Psoas muscle (tissue), 8 donors: ENCODE measurements at places on chromosomes 5 and 9. TPM values are rescaled to one million over a fixed set of nuclear protein-coding genes. Genes with fewer than 3 reads are reported as not detected.

DNA sequence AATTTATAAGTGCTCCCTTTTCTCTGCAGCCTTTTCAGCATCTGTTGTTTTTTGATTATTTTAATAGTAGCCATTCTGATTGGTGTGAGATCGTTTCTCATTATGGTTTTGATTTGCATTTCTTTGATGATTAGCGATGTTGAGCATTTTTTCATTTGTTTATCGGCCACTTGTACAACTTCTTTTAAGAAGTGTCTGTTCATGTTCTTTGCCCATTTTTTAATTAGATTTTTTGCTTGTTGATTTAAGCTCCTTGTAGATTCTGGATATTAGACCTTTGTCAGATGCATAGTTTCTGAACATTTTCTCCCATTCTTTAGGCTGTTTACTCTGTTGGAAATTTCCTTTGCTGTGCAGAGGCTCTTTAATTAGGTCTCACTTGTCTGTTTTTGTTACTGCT, 46.3 kb downstream of the FYB1 start:
- no peaks in the 10 kb centered on the region for H3K27me3 ChIP-seq
- no peaks in the 10 kb centered on the region for H3K4me1 ChIP-seq
- no peaks in the 10 kb centered on the region for H3K36me3 ChIP-seq
- no peak overlapping the region for H3K27ac ChIP-seq
- no peak for DNase-seq

DNA sequence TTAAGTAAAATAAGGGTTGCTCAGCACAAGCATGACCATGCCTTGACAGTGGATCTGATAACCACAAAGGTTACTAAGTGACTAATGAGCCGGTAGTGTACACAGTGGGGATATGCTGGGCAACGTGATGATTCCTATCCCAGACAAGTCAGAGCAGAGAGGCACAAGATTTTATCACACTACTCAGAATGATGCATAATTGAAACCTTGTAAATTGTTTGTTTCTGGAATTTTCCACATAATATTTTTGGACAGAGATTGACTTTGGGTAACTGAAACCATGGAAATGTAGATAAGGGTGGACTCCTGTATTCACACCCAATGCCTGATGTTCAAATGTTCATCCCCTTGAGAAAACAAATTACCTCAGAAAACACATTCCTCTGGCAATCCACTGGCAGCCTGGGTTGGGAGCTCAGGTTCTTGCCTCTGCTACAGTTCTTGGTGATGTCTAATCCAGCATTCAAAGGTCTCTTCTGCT, 16.2 kb upstream of the ERAP1 start:
- H3K27me3 ChIP-seq: no peaks in the 10 kb centered on the region
- no peak for DNase-seq
- no peak overlapping the region for H3K4me3 ChIP-seq
- H3K27ac ChIP-seq: no peak overlapping the region
- no peaks in the 10 kb centered on the region for H3K4me1 ChIP-seq
- H3K36me3 ChIP-seq: no peaks in the 10 kb centered on the region

DNA sequence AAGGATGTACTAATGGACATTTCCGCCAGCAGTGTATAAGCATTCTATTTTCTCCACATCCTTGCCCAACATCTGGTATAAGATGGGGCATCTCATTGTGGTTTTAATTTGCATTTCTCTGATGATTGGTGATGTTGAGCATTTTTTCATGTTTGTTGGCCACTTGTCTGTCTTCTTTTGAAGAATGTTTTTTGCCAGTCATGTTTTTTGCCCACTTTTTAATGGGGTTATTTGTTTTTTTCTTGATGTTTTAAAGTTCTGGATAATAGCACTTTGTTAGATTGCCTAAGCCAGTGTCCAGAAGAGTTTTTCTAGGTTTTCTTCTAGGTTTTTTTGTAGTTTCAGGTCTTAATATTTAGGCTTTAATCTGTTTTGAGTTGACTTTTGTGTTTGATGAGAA, 31.7 kb downstream of the RAD23B start:
- peaks cover 56% of the 10 kb centered on the region for H3K4me1 ChIP-seq
- no peak for DNase-seq
- H3K36me3 ChIP-seq: peaks cover 4% of the 10 kb centered on the region

GRCh38 chr5:164893071-164893470, 1387.7 kb downstream of the MAT2B start:
- no peak for DNase-seq
- no peaks in the 10 kb centered on the region for H3K4me1 ChIP-seq
- no peaks in the 10 kb centered on the region for H3K27me3 ChIP-seq

GRCh38 chr9:78777747-78778146, 480.8 kb downstream of the PSAT1 start:
- H3K36me3 ChIP-seq: no peaks in the 10 kb centered on the region
- no peaks in the 10 kb centered on the region for H3K4me1 ChIP-seq
- no peak overlapping the region for H3K27ac ChIP-seq

GRCh38 chr5:181052672-181053487, 12.8 kb downstream of the BTNL9 start:
- peaks cover 86% of the 10 kb centered on the region for H3K27me3 ChIP-seq
- H3K4me1 ChIP-seq: peaks cover 3% of the 10 kb centered on the region
- H3K27ac ChIP-seq: peak overlapping the region; percentile 36
- no peak for DNase-seq

- H3K27ac ChIP-seq: no peak overlapping the region
- no peaks in the 10 kb centered on the region for H3K36me3 ChIP-seq
- no peaks in the 10 kb centered on the region for H3K27me3 ChIP-seq
- no peaks in the 10 kb centered on the region for H3K4me1 ChIP-seq
- no peak for DNase-seq
These were observed 1536.2 kb downstream of the EFNA5 start for GRCh38 chr5:106134549-106134948.

DNA sequence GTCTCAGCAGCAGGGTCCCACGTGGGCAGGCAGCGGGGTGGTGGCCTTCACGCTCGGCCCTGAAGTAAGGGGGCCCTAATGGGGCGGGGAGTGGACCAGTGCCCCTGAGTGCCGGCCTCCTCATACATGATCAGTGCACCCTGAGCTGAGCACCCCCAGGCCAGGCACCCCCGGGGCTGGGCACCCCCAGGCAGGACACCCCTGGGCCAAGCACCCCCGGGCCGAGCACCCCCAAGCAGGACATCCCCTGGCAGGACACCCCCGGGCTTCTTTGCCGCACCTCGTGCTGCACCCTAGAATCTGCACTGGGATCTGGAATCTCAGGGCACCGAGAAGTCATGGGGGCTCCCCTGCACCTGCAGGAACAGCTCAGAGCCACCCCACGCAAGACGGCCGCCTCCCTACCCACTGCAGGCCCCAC, 51.4 kb downstream of the EXD3 start:
- DNase-seq: peak; percentile 38
- H3K27ac ChIP-seq: no peak overlapping the region
- H3K36me3 ChIP-seq: peaks cover 17% of the 10 kb centered on the region
- H3K4me1 ChIP-seq: no peaks in the 10 kb centered on the region

DNA sequence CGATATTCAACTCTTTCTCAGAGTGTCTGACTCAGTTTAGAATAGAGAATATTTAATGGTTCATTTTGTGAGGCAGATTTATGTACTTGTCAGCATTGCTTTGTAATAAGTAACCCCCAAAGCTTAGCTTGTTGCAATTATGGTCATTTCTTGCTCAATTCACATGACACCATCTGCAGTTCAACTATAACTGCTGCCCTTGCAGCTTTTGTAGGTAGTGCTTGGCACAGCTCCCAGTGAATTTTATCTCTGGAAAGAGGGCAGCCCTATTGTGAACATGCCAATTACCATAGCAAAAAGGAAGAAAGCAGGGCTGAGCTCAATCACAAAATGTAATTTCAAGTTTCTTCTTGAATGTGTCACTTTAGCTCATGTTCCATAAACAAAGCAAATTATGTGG, 1587.7 kb upstream of the ACO1 start:
- H3K4me1 ChIP-seq: no peaks in the 10 kb centered on the region
- H3K27me3 ChIP-seq: no peaks in the 10 kb centered on the region
- no peak for DNase-seq
- H3K4me3 ChIP-seq: no peak overlapping the region

DNA sequence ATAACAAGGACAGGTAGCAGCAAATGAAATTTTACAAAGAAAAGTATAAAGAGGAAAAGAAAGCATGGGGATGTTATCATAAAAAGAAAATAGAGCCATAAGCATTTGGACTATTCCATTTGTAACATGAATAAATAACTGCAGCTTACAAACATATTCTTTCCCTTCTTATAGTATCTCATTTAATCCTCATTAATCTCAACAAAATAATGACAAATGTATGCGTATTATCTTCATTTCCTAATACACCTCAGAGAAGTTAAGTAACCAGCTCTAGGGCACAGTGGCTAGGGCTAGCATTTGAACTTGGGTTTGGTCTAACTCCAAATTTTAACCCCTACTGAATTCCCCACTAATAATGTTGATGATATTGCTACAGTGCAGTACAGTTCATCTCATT, 175.5 kb upstream of the POU5F2 start:
- no peak for DNase-seq
- H3K4me3 ChIP-seq: no peak overlapping the region
- no peaks in the 10 kb centered on the region for H3K4me1 ChIP-seq
- H3K27ac ChIP-seq: no peak overlapping the region
- no peaks in the 10 kb centered on the region for H3K27me3 ChIP-seq

DNA sequence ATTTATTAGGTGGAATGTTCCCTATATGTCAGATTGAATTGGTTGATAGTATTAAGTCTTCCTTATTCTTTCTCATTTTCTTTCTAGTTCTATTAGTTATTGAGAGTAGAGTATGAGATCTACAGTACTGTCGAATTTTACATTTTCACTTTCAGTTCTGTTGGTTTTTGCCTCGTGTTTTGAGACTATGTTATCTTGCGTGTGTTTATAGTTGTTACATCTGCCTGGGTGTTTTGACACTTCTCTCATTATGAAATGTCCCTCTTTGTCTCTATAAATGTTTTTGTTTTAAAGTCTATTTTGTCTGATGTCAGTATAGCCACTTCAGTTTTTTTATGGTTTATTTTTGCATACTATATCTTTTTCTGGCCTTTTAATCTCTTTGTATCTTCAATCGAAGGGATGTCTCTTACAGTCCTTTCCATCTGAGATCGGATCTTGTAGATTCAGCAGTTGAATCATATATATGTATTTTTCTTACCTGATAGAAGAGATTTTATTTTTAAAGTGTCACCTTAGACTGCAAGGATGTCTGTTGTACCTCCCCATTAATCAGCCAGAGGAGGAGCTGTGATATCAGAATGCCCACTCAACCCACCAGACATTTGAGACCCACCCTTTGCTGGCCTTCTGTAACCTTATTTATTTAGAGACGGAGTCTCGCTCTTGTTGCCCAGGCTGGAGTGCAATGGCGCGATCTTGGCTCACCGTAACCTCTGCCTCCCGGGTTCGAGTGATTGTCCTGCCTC, 20.7 kb downstream of the EHMT1 start:
- H3K27me3 ChIP-seq: no peaks in the 10 kb centered on the region
- H3K36me3 ChIP-seq: peaks cover 2% of the 10 kb centered on the region
- no peak overlapping the region for H3K27ac ChIP-seq
- no peak for DNase-seq

GRCh38 chr5:144089401-144090021, 80.9 kb downstream of the YIPF5 start:
- no peak for DNase-seq
- H3K27ac ChIP-seq: no peak overlapping the region
- H3K4me1 ChIP-seq: peaks cover 6% of the 10 kb centered on the region
- no peak overlapping the region for H3K4me3 ChIP-seq
- H3K27me3 ChIP-seq: no peaks in the 10 kb centered on the region
- H3K36me3 ChIP-seq: no peaks in the 10 kb centered on the region

DNA sequence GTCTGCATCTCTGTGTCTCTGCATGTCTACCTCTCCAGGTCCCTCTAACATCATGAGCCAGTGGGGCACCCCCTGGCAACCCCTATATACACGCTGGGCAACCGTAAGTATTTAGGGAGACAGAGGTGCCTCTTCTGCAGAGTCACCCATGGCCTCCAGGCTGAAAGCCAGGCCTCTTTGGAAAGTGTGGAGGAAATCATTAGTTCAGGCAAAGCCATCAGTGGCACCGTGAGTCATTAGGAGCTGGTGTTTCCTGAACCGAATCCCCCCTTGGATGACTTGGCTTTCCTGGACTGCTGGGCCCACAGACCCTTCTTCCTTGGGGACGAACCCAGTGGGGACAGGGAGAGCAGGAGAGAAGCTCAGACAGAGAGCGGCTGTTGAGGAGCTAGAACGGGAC, 174.8 kb downstream of the OLFM1 start:
- no peak overlapping the region for H3K27ac ChIP-seq
- DNase-seq: no peak
- H3K4me3 ChIP-seq: no peak overlapping the region
- no peaks in the 10 kb centered on the region for H3K4me1 ChIP-seq
- peaks cover 55% of the 10 kb centered on the region for H3K27me3 ChIP-seq
- H3K36me3 ChIP-seq: no peaks in the 10 kb centered on the region

GRCh38 chr9:16058131-16058549, 505.3 kb downstream of the CCDC171 start:
- DNase-seq: no peak
- H3K27ac ChIP-seq: no peak overlapping the region
- no peaks in the 10 kb centered on the region for H3K36me3 ChIP-seq
- H3K4me1 ChIP-seq: no peaks in the 10 kb centered on the region

DNA sequence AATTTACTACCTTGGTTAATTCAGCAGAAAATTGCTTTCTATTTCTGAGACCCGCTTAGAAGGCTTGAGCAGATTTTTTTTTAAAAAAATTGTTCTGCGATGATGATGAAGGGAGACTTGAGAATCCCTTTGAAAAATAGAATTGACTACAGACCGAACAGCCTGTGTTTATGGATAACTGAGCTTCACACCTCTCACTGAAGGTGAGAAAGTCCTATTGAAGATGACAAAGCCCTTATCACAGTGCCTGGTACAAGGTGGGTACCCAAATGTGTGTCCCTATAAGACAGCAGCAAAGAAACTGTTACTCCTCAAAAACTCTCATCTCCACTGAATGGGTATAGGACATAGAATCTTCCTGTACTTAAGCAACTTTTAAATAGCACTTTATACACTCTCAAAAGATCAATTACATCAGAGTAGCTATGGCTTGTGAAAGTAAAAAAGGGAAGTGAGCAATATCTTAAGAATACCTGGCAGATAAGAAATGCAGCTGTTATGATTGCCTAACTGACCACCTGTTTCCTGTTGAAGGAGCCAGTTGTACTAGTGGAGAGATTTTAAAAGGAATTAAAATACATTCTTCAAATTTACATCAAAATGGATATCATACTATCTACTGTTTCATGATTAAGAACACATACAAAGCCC, 419.7 kb downstream of the CHSY3 start:
- H3K4me3 ChIP-seq: no peak overlapping the region
- no peaks in the 10 kb centered on the region for H3K4me1 ChIP-seq

PRR16 gene
- total RNA-seq: 5.6 TPM

PCDH12 gene
- 2.7 TPM for total RNA-seq

C9orf50 gene
- total RNA-seq: not detected

NOXA1 gene
- total RNA-seq: 0.62 TPM

GMCL2 gene
- total RNA-seq: not detected

MAMDC4 gene
- 1.7 TPM for total RNA-seq
